ENCODE measurements at places on chromosomes 1 and 21.

GRCh38 chr1:156920233-156921052, at the start of gene LRRC71:
Gene LRRC71, plus strand, starts transcription at chr1:156920632. Its CDS starts 172 bp downstream, at chr1:156920804.
- no peak for DNase-seq

- DNase-seq: no peak
Measured at GRCh38 chr1:36879613-36880012, 154.7 kb downstream of the GRIK3 start.

DNA sequence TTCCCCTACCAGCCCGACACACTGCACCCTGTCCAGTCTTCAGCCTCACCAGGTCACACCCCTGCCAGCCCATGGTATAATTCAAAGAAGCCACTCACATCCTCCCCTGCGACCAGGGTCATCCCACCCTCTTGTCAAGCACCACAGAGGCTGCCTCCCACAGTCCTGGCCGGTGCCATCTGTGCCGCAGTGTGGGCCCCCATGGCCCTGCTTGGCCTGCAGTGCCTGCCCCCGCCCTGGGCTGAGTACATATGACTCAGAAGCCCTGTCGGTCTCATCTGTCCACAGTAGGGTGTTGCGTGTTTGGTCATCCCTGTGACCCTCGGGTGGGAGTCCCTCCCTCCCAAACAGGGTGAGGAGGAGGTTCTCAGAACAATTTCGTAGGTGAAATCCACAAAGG, 190.8 kb upstream of the AJAP1 start:
- DNase-seq: no peak

DNA sequence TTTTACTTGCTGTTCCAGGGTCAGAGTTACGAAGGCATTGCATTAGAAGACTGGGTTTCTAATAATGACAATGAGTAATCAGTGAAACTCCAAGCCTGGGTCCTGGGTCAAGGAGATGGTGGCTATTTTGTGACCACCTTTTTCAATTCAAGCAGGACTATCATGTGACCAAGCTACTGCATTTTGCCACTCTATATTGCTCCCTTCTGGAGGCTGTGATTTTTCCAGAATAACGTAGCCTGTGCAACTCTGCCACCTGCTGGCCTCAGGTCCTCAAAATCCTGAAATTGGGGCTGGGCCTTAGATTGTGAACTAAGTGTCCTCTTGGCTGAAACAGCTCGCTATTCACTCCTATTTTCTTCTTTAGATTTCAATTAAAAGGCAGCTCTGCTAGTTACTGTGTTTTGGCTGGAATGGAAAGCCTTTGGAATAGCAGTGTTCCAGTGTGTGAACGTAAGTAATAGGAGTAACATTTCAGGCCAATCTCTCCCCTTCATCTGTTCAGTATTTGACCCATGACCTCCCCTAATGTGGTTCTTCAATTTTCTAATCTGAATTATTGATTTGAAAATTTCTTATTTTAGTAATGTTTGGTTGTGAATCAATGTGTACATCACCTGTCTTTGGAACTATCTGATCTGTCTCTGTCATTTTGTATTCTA, 52.9 kb upstream of the CD46 start:
- DNase-seq: no peak

DNA sequence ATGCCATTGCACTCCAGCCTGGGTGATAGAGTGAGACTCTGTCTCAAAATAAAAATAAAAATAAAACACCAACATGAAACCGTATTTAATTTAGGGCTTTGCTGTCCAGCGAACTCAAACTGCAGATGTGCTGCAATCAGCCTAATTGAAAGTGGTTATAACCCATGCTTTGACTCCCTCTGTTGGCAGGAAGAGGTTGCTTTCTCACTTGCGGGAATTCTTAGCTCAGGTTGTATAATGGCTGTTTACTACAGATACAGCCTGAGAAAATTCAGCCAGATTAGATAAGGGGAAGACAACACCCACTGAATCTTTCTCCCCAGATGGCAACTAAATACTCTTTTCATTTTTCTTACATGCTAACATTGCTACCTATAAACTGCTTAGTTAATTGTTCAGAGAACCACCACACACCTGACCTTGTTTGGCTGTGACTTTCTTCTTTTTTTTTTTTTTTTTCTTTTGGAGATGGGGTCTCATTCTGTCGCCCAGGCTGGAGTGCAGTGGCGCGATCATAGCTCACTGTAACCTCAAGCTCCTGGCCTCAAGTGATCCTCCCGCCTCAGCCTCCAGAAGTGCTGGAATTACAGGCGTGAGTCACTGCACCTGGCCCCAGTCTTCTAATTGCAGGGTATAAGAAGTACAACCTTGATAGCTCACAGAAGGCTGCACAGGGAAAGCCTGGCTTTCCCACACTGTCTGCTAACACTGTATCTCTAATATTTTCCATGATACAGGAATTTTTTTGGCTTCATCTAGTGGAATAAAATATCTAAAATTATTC, 34.6 kb downstream of the DNTTIP2 start:
- DNase-seq: no peak

GRCh38 chr1:65177457-65177856, 29.5 kb downstream of the AK4 start:
- DNase-seq: no peak

DNA sequence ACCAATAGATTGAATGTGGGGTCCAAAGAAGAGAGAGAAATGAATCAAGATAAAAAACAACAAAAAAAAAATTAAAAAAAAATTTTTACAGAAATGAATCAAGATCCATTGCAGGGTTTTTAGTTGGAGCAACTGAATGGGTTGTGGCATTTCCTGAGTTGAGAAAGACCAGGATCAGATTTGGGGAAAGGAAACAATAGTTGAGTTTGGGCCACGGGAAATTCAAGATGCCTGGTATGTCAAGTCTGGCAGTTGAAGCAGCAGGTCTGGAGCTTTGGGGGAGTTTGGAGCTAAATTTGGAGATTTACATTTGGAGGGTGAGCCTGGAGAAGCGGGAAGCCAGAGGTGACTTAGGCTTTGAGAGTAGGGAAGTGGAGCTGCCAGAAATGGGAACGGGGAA, 22.6 kb downstream of the ATP8B2 start:
- DNase-seq: no peak

DNA sequence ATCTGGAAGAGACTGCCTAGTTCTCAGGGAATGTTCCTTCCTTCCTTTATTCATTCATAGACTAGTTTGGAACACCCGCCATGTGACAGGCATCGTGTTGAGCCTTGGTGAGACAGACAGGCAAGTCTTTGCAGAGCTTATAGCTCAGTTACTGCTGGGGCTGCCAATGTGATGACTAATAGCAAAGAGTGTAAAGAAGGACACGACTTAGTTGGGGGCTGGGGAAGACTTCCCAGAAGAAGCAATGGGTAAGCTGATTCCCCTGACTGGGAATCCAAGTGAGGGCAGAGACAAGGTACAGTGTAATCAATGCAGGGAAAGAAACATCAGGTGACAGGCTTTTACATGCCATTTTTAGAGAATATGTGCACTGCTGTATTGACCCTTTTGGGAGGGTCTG, 51.2 kb downstream of the TENT5C start:
- no peak for DNase-seq

DNA sequence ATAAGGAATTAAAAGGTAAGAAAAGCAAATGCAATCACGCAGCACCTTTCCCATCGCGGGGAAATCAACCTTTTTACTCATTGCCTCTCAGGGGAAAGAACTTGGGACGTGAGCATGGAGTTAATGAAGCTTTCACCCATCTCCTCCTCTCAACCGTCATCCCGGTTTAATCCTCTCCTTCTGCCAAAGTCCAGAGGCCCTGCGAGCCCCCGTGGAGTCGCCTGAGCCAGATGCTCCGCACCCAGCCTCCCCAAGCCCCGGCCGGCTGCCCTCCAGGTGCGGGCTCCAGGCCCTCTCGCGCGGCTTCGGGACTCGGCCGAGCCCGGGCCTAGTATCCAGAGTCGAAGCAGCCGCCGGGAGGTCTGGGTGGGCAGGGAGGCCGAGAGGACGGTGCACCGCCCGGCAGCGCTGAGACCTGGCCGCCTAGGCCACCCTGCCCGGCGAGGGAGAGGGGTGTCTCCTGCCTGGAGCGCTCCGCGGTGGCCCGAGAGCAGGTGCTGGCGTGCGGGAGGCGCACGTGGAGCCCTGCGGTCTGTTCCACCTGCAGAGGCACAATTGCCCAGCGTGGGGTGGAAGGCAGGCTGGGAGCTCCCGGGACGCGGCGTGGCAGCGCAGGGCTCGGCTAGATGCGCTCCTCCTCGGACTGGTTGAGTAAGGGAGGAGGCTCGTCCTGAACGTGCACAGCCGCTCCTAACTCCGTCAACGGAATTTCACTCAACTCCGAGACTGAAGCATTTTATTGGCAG, 218.5 kb downstream of the SDCCAG8 start:
- DNase-seq: no peak

GRCh38 chr1:3246251-3246650, 177.2 kb downstream of the PRDM16 start:
- DNase-seq: no peak

GRCh38 chr1:112268408-112268807, 127.6 kb upstream of the CTTNBP2NL start:
- no peak for DNase-seq

DNA sequence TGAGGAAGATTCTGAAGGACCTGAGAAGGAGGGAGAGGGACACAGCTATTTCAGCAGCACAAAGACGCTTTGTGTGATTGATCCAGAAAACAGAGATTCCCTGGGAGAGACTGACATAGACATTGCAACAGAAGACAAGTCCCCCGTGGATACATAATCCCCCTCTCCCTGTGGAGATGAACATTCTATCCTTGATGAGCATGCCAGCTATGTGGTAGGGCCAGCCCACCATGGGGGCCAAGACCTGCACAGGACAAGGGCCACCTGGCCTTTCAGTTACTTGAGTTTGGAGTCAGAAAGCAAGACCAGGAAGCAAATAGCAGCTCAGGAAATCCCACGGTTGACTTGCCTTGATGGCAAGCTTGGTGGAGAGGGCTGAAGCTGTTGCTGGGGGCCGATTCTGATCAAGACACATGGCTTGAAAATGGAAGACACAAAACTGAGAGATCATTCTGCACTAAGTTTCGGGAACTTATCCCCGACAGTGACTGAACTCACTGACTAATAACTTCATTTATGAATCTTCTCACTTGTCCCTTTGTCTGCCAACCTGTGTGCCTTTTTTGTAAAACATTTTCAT, 161.3 kb upstream of the SGIP1 start:
- DNase-seq: no peak

DNA sequence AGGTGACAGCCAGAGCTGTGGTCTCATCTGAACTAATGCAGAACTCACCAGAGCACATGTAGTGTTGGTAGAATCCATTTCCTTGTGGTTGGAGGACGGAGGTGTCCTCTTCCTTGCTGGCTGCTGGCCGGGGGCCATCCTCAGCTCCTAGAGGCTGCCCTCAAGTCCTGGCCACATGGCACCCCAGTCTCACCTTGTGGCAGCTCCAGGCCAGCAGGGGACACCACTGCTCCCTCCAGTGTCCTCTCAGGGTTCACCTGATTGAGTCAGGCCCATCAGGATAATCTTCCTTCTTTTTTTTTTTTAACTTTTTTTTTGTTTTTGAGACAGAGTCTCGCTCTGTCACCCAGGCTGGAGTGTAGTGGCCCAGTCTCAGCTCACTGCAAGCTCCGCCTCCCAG, 2.9 kb downstream of the KCNE1 start:
- DNase-seq: no peak

DNA sequence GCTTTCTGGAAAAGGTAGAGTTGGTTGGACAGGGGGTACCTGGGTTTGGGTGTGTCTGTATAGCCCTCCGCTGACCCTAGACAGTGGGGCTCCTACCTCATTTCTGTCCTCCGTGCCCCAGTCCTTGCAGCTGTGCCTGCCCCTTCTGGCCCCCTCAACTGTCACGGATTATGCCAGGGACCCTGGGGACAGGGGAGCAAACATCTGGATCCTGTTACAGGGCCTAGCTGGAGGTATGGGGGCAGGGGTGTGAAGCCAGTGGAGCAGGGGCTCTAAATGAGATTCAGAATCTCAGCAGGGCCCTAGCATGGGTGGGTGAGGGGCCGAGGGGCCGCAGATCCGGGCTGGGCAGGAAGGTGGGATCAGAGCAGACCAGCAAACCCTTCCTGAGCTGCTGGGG, 81.0 kb downstream of the TAS1R2 start:
- DNase-seq: no peak

DNA sequence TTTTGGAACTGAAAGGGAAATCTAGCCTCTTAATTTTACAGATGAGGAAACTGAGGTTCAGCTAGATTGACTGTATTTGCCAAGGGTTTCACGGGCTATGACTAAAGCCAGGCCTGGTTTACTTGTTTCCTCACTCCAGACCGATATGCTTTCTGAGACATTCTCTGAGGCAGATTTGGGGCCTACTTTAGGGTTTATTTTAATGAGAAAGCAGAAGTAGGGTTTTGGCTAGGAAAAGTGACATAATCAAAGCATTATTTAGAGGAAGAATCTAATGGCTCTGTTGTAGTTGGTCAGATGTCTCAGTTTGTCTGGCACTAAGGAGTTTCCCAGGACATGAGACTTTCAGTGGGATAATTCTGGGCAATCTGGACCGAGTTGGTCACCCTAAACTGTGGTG, 1.5 kb upstream of the RPTN start:
- no peak for DNase-seq

DNA sequence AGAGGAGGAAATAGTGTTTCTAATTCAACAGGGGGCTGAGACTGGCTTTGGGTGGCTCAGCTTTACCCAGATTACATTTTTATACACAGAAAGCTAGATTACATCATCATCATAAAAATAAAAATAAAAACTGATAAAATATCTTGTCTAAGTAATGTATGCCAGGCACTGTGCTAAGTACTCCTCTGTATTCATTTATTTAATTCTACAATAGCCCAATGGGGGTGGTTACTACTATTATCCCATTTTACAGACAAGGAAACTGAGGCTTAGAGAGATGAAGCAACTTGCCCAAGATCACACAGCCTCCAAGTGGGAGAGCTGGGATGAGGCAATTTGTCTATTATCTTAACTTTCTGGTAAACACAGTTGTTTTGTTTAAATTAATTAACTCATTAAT, 62.3 kb upstream of the ECE1 start:
- DNase-seq: no peak

DNA sequence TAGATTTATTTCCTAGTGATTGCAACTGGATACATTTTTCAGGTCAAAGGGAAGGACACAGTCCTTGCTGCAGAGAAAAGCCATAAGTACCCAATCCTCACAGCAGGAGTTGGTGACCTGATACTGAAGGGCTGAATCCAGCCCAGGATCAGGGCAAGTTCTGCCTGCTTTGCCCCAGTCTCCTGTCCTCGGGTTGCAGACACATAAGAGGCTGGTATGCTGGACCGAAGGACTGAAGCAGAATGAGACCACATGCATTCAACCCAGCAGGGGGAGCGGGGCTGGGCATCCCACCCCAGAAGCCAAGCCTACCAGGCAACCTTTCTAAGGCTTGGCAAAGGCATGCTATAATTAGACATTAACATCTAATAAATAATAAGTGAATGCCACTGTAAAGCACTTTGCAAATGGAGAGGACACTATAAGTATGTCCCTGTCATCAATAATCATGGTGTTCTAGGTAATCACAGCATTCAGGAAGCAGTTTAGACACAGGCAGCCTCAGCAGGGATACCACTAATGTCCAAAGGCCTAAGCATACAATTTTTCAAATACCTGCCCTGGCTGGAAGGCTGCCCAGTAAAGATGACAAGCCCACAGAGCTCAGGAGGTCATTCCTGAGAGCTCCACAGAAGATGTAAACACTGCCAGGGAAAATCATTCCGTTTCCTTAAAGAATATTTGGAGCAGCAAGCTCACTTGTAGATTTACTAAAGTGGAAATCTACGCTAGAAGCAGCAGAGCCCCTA, 47.6 kb downstream of the KRTAP19-8 start:
- DNase-seq: no peak
